ENCODE measurements at places on chromosomes 1 and 21. TPM values are rescaled to one million over a fixed set of nuclear protein-coding genes. Genes with fewer than 3 reads are reported as not detected.
A peak's percentile ranks its signal among the peaks of the same experiment; 100 is the strongest.

The SAMD11 gene
- 39.7 TPM for total RNA-seq

DNA sequence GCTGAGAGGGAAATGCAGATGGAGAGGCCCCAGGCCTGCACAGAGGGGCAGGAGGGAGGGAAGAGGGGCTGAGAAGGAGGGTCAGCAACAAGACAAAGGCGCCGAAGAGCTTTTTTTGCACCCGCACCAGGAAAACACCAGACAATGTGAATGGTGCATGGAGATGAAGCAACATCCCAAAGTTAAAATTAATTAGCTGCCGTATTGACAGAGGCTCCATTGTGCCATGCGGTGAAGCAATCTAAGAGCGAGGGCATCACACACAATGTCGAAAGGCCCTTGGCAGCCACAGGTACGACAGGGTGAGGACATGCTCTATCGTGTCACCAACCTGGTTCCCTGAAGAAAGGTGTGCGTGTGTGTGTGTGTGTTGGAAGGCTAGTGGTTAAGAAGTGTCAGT, 41.2 kb downstream of the SSBP3 start:
- no peak for DNase-seq

DNA sequence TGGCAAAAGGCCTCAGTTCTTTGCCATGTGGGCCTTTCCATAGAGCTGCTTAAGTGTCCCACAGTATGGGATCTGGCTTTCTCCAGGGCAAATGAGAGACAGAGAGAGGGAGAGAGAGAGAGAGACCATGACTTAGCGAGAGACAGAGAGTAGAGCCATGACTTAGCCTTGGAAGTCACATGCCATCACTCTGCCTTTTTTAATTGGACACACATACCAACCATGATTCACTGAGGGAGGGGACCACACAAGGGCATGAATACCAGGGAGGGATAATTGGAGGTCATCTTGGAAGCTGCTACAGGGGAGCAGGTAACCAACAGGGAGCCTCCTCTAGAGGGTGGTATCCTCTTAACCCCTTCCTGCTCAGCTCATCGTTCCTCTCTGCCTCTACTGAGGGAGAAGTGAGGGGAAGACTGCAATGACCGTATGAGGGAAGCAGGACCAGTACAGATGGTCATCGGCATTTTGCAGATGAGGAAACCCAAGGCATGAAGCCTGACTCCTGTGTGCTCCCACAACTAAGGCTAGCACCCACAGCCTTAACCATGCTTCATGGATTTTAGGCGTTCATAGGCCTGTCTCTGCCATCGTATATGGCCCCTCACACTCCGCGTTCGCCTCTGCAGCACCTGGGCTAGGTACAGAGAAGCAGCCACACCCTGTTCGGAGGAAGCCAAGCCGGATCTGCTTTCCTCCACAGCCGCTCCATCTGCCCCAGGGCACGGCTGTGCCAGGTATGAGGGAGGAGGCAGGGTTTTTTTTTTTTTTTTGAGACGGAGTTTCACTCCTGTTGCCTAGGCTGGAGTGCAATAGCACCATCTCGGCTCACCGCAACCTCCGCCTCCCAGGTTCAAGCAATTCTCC, 38.6 kb downstream of the MEF2D start:
- no peak for DNase-seq

The KRTAP19-1 gene
- total RNA-seq, result not detected

DNA sequence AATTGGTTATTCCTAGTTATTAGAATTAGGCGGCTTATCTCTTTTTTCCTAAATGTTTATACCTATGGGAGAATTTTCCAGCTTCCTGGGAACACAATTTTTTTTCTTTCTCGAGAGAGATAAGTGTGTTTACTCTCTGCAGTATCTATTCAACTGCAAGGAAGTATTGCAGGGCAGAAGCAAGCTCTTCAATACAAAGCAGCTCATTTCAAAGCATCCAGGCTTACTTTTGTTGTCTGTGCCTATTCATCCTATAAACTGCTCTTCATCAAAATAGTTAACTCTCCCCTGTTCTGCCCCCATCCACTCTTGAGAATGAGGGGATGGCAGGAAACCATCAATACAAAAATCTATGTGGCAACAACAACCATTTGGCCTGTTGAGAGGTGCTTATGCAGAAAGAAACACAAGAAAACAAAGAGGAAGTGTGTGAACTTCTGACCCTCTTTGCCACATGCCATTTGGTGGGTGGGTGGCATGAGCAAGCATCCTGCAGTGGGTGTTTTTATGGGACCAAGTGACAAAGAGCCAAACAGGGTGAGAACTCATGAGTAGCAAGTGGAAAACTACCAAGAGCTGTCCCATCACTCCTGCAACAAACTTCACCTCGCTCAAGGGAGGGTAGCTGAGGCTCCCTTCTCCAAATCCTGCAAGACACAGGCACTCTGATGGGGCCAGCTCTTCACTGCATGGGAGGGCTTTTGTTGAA, 50.6 kb upstream of the MRPS6 start:
- DNase-seq, result peak; percentile 57

DNA sequence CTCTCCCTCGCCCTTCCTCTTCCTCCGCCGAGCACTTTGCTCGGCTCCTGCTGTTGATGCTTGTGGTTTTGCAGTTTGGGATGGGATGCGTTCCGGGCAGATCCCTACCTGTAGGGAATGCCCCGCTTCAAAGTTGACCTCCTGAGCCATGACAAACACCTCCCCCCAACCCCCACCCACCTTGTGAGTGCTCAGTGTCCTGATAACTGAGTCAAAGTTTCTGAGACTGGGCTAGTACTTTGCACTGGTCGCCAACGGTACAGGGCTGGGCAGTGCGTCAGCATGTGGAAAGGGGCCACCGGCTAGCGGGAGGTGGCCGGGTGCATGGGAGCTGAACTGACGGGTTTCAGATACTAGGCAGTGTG, 771 bp downstream of the RABGAP1L start:
- peak; percentile 15 for DNase-seq

The KIAA0040 gene
- 5.8 TPM for total RNA-seq

The CRYBG2 gene
- total RNA-seq, result not detected

DNA sequence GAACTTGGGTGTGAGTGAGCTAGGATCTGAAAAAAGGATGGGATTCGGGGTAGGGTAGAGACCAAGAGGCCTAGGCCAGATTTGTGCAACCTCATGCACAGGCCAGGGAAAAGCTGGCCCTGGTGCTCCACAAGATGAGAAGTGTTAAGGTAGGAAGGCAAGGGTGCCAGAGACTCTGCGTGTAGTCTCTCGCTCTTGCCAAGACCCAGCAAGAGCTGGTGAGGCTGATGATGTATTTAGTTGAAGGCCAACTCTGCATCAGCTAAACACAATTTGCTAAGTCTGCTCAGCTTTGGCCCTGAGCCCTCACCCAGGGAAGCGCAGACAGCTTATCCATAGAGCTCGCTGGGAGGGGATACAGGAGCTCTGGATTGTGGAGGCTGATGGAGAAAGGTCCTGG, 26.6 kb upstream of the SOX13 start:
- DNase-seq, result no peak

The DARS2 gene
- total RNA-seq, result 24.7 TPM

DNA sequence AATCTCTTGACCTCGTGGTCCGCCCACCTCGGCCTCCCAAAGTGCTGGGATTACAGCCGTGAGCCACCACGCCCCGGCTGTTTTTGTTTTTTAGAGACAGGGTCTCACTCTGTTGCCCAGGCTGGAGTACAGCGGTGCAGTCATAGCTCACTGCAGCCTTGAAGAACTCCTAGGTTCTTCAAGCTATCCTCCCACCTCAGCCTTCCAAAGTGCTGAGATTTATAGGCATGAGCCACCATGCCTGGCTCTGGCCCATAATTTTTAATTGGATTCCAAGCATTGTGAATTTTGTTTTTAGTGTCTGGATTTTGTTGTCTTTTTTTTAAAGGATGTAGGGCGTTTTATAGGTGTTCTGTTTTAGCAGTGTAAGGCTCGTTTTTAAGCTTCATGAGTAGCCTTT, 28.6 kb upstream of the TXLNA start:
- no peak for DNase-seq

The ILF2 gene
- total RNA-seq, result 420 TPM

DNA sequence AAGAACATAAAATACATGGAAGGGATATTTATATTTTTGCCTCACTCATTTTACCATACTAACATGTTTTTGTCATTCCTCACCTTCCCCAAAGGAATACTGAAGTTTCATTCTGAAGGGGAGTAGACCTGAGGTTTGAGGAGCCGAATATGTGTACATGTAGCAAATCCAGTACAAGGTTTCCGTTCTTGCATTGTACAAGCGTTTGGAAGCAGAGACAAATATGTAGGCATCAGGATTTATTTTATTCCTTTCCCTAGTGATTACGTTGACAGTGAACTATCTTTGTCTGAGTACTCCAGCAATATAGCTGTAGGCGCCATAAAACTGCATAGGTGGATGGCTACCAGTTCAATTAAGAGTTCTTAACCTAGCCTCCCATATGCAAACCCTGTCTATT, 191.5 kb downstream of the NFIA start:
- no peak for DNase-seq

The S100A1 gene
- 0.91 TPM for total RNA-seq
